ENCODE measurements at places on chromosomes 11 and 22. TPM values are rescaled to one million over a fixed set of nuclear protein-coding genes. Genes with fewer than 3 reads are reported as not detected.
A peak's percentile ranks its signal among the peaks of the same experiment; 100 is the strongest.

The MAML2 gene
- total RNA-seq, result 20.8 TPM

The APOA5 gene
- not detected for total RNA-seq

The CASP4 gene
- 18.4 TPM for total RNA-seq

The MB gene
- 0.36 TPM for total RNA-seq

The APOA1 gene
- total RNA-seq, result 626 TPM

The IL10RA gene
- total RNA-seq, result 0.48 TPM

The MYOD1 gene
- not detected for total RNA-seq

DNA sequence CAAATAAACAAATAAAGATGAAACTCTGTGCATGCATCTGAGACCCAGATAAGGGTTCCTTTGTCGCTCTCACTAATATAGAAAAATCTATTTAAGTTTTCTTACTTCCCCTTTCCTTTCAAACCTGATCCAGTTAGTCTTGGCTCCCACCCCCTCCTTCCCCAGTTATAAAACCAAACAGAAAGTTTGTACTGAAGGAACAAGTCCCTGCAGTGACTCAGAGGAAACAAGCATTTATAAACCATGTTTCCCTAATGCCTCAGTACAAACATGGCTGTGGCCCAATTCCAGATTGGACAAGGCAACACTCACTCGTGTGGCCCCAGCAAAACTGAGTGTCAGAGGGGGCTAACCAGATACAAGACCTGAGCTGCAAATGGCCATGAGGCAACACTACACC lies 65.5 kb upstream of the ARHGAP20 start:
- no peaks in the 10 kb centered on the region for H3K27me3 ChIP-seq
- H3K4me3 ChIP-seq, result no peak overlapping the region
- no peaks in the 10 kb centered on the region for H3K36me3 ChIP-seq
- no peak for DNase-seq
- H3K4me1 ChIP-seq, result peaks cover 7% of the 10 kb centered on the region
- H3K27ac ChIP-seq, result no peak overlapping the region

- no peak overlapping the region for H3K27ac ChIP-seq
- no peak overlapping the region for H3K4me3 ChIP-seq
- peak; percentile 60 for DNase-seq
- H3K4me1 ChIP-seq, result no peaks in the 10 kb centered on the region
- H3K27me3 ChIP-seq, result no peaks in the 10 kb centered on the region
Observed at GRCh38 chr22:47247579-47248240, 485.3 kb downstream of the TBC1D22A start.

DNA sequence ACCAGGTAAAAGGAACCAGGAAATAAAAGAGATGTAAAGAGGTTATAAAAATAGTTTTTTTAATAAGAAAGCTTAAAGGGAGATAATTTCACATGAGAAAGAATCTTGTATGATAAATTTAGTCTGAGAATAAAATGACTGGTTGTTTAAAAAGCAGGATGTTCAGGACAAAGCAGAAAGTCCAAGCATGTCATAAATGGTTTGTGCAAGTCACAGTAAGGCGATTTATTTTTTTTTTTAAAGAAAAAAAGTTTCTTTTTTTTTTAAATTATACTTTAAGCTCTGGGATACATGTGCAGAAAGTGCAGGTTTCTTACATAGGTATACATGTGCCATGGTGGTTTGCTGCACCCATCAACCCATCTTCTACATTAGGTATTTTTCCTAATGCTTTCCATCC lies 30.8 kb downstream of the GLYATL2 start:
- H3K27me3 ChIP-seq, result no peaks in the 10 kb centered on the region
- H3K4me1 ChIP-seq, result no peaks in the 10 kb centered on the region
- H3K27ac ChIP-seq, result no peak overlapping the region
- no peak overlapping the region for H3K4me3 ChIP-seq
- no peak for DNase-seq

- H3K36me3 ChIP-seq, result no peaks in the 10 kb centered on the region
- H3K27ac ChIP-seq, result no peak overlapping the region
- no peaks in the 10 kb centered on the region for H3K27me3 ChIP-seq
- no peak overlapping the region for H3K4me3 ChIP-seq
Observed at GRCh38 chr11:26473216-26474194, 98.6 kb downstream of the MUC15 start.

DNA sequence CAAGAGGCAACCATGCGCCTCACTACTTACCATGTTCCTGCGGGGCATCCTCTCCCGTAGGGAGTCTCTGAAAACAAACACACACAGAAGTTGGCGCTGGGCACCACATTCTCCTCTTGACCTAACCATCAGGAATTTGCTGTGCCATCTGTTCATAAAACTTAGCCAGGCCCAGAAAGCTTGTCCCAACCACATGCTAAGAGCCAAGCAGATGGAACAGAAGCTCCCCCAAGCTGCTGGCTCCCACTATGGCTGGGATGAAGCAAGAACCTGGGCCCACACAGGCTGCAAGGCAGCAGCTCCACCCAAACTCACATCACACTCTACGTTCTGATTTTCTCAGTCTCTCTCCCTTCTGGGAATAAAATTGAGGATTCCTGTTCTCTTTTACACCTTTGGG lies 17.4 kb downstream of the HPS4 start:
- H3K36me3 ChIP-seq, result peaks cover 15% of the 10 kb centered on the region
- H3K27me3 ChIP-seq, result no peaks in the 10 kb centered on the region
- no peak overlapping the region for H3K4me3 ChIP-seq

- DNase-seq, result no peak
- H3K36me3 ChIP-seq, result no peaks in the 10 kb centered on the region
Observed at GRCh38 chr11:111906680-111907079, 4.9 kb downstream of the CRYAB start.

- H3K36me3 ChIP-seq, result peaks cover 12% of the 10 kb centered on the region
- DNase-seq, result no peak
- H3K27ac ChIP-seq, result peak overlapping the region; percentile 75
- peaks cover 51% of the 10 kb centered on the region for H3K4me1 ChIP-seq
- no peaks in the 10 kb centered on the region for H3K27me3 ChIP-seq
- no peak overlapping the region for H3K4me3 ChIP-seq
Observed at GRCh38 chr11:115247361-115247760, 256.9 kb downstream of the CADM1 start.

- H3K27ac ChIP-seq, result no peak overlapping the region
- H3K4me3 ChIP-seq, result no peak overlapping the region
- DNase-seq, result no peak
Observed at GRCh38 chr22:42396621-42397331, 35.4 kb downstream of the NFAM1 start.

- H3K4me1 ChIP-seq, result peaks cover 21% of the 10 kb centered on the region
- no peak for DNase-seq
- no peak overlapping the region for H3K4me3 ChIP-seq
- no peaks in the 10 kb centered on the region for H3K36me3 ChIP-seq
- peaks cover 58% of the 10 kb centered on the region for H3K27me3 ChIP-seq
Observed at GRCh38 chr11:71391796-71392195, 56.4 kb downstream of the DHCR7 start.

- no peak overlapping the region for H3K4me3 ChIP-seq
- peaks cover 4% of the 10 kb centered on the region for H3K4me1 ChIP-seq
- no peaks in the 10 kb centered on the region for H3K36me3 ChIP-seq
- DNase-seq, result no peak
- H3K27me3 ChIP-seq, result peaks cover 16% of the 10 kb centered on the region
Observed at GRCh38 chr11:134760299-134760698, 348.3 kb upstream of the B3GAT1 start.

- H3K4me1 ChIP-seq, result no peaks in the 10 kb centered on the region
- DNase-seq, result no peak
- H3K27me3 ChIP-seq, result peaks cover 54% of the 10 kb centered on the region
- no peaks in the 10 kb centered on the region for H3K36me3 ChIP-seq
- H3K4me3 ChIP-seq, result no peak overlapping the region
Observed at GRCh38 chr11:116576526-116576925, 196.3 kb downstream of the BUD13 start.

DNA sequence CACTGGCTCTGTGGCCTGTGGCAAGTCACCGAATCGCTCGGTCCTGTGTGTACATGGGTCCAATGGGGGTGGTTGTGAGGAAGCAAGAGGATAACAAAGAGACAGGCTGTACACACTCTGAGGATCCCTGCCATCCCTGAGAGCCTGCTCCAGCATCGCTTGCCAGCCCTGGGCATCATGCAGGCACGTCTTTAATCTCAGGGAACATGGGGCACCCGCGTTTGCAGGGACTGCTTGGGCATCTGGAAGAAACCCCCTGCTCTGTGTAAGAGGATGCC lies 1.3 kb upstream of the C1QTNF5 start:
- no peak for DNase-seq
- H3K4me1 ChIP-seq, result peaks cover 21% of the 10 kb centered on the region
- no peak overlapping the region for H3K4me3 ChIP-seq
- no peak overlapping the region for H3K27ac ChIP-seq
- H3K36me3 ChIP-seq, result no peaks in the 10 kb centered on the region

DNA sequence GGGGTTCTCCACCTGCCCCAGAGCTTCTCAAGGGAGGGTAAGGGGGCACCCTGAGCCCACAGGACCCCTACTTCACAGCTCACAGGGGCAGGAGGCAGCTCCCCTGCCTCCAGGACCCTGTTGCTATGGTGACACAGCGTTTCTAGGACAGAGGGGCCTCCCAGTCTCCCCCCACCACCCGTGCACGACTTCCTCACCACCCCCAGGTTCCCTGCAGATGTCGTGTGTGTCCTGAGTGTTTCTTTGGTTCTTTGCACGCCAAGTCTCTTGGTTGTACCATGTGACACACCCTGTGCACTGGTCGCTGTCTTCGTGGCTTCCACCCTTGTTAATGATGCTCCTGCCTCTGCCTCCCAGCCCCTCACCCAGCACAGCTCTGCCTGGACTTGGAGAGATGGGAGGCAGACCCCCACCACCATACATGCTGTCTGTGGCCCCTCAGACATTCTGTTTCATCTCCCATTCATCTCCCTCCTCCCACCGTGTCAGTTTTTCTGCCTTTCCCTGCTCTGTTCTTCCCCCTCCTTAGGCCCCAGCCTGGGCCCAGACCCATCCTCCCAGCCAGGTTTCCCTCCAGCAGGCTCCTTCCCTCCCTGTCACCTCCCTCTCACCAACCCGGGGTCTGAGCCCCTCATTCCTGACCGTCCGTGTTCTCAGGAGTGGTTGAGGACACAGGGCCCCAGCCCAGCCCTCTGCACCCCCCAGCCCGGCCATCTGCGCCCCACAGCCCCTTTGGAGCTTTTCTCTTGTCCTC lies 24.5 kb upstream of the RAB1B start:
- H3K36me3 ChIP-seq, result no peaks in the 10 kb centered on the region
- no peak for DNase-seq
- H3K4me3 ChIP-seq, result no peak overlapping the region
- H3K27ac ChIP-seq, result peak overlapping the region; percentile 29

DNA sequence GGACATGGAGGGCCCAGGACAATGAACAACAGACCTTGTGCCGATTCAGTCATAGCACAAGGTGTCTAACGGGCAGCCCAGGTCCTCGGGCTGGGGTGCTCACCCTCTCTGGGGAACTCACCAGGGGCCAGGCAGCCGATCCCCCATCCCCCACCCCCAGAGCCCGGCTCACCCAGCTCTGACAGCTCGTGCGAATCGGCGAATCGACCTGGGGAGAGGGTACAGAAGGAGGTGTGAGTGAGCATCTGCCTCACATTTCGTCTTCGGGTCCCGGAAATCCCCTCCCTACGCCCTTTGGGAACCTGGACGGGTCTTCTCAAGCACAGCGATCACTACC lies 423 bp downstream of the PEX16 start:
- peaks cover 5% of the 10 kb centered on the region for H3K4me1 ChIP-seq
- H3K36me3 ChIP-seq, result no peaks in the 10 kb centered on the region
- peak overlapping the region; percentile 99 for H3K4me3 ChIP-seq
- H3K27me3 ChIP-seq, result peaks cover 13% of the 10 kb centered on the region

GRCh38 chr11:11876458-11876857 lies 34.7 kb downstream of the USP47 start:
- H3K27me3 ChIP-seq, result no peaks in the 10 kb centered on the region
- no peak overlapping the region for H3K27ac ChIP-seq
- no peak overlapping the region for H3K4me3 ChIP-seq
- no peak for DNase-seq
